Psoas muscle (tissue), 8 donors: ENCODE measurements at places on chromosomes 5 and 9.

DNA sequence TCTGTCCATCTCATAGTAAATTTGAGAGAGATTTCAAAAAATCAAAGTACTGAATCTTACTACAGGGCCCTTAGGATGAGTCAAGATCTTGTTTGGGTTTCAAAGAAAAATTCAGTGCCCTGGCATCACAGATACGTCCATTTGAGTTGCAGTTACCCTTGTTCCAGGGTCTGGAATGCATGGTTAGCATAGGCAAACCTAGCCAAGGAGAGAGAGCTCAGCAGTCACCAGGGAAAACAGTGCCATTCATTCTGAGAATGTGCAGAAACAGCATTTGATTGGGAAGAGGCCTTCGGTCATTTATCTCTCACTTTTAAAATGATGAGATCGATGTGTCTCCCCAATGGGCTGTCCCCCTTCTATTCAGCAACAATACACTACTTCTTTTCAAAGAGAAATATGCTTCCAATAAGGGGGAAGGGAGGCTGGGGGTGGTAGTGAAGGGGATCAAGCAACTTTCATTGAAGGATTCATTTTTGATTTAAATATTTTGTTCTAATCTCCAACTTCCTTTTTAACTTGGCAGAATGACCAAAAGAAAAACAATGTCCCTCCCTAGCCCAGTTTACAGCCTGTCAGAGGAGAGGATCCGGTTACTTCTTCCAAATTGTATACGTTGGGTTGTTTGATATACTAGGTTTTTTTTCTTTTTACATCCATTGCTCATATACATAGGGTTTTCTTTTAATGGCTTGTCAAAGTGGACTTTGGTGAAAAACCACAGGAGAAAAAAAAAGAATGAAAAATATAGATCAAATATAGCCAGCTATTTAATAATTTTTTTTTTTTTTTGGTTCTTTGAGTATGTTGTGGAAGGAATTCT is 491.1 kb downstream of the CCDC171 start:
- DNase-seq = no peak

- DNase-seq = no peak
These were observed 549.1 kb downstream of the CDK5RAP2 start for GRCh38 chr9:120030847-120031246.

DNA sequence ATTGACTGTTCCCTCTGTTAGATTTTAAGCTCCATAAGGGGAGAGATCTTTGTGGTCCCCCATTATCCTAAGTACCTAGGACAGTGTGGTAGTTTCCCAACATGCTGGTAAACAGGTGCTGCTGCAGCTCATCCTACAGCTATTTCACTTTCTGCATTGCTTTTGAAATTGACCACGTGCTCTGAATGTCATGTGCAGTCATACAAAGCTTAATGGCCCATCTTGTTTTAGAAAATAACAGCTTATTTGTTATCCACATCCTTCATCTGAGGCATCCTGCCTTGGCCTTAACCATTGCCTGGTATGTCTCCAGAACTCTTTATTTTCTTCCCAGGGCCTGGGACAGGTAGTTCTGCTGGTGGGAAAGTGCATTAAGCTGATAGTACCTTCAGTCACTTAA is 14.7 kb downstream of the PIK3R1 start:
- DNase-seq = no peak

DNA sequence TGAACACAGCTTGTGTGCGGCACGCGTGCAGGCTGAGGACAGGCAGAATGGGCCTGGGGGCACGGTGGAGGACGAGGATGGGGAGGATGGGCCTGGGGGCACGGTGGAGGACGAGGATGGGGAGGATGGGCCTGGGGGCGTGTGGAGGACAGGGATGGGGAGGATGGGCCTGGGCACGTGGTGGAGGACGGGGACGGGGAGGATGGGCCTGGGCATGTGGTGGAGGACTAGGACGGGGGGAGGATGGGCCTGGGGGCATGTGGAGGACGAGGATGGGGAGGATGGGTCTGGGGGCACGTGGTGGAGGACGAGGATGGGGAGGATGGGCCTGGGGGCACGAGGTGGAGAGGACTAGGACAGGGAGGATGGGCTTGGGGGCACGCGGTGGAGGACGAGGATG is 22.0 kb downstream of the FBXW5 start:
- no peak for DNase-seq

GRCh38 chr9:17624571-17624970 is 45.7 kb downstream of the SH3GL2 start:
- no peak for DNase-seq

GRCh38 chr9:37495571-37495970 is 9.8 kb downstream of the POLR1E start:
- no peak for DNase-seq
